ENCODE measurements at places on chromosomes 12 and 14. TPM values are rescaled to one million over a fixed set of nuclear protein-coding genes. Genes with fewer than 3 reads are reported as not detected.

DNA sequence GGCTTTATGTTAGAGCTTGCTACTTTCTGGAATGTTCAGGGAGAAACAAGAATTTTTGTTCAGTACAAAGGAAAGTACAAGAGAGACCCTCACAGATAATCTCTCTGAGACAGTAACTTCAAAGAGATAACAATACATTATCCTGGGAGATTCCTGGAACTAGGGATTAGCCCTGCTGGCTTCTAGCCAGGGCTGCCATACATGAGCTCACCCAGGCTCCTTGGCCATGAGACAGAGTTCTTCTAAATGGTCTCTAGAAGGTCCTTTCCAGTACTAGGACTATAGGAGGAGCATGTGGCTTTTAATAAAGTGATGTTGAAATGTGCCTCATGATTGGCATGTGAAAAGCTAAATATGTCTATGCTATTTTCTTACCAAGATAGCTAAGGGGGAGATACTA, 342.5 kb downstream of the EMP1 start:
- H3K27ac ChIP-seq, result no peak overlapping the region
- no peaks in the 10 kb centered on the region for H3K27me3 ChIP-seq
- DNase-seq, result no peak
- H3K4me1 ChIP-seq, result peaks cover 61% of the 10 kb centered on the region
- no peaks in the 10 kb centered on the region for H3K36me3 ChIP-seq
- no peak overlapping the region for H3K4me3 ChIP-seq

DNA sequence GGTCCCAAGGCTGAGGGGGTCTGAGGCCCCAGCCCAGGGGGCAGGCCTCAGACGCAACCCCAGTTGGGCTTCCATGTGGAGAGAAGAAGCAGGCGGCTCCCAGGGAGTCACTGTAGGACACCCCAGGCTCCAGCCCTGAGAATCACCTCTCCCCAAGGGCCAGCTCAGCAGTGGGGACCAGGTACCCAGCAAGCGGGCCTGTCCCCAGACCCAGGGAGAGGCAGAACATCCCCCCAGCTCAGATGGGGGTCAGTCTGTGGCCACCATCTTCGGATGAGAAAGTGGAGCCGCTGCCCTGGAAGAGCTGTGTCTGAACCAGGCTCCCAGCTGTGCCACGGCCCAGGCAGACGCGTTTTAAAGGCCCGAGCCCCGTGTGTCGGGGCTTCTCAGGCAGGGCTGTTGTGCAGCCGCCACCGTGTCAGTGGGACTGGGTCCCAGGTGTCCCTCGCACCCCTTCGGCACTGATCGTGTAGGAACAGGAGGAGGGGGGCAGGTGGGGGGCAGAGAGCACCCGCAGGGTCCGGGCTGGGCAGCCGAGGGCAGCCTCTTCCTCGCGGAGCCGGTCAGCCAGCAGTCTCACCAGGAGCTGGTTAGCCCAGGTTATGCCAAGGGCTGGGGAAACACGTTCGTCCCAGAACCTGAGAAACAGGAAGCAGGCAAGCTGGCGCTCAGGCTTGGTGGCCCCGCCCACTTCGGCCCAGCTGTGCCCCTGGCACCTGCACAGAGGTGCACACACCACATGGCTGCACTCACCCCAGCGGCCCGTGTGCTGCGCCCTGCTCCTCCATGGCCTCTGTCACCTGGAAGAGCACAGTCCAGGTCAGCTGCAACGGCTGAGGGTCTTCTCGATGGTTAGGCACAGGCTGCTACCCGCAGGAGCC, 16.6 kb downstream of the XRCC3 start:
- H3K27me3 ChIP-seq, result no peaks in the 10 kb centered on the region
- H3K27ac ChIP-seq, result peak overlapping the region; percentile 3
- no peak overlapping the region for H3K4me3 ChIP-seq
- no peaks in the 10 kb centered on the region for H3K36me3 ChIP-seq

DNA sequence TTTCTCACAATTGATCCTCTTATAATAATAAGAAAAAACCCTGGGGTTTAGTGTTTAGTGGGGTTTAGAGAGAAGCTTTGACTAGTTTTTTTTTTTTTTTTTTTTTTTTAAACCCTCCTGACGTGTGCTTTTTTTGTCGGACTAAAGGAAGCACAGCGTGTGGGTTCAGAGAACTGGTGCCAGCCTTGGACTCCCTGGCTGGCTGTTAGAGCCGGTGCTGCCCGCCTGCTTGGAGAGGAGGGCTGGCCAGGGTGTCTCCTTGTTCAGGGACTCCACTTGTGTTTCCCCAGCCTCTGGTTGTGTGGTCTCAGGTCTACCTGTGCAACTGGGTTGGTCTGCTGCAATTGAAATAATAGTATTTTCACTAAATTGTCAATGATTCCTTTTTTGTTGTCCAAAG, 54.1 kb upstream of the ASPG start:
- no peaks in the 10 kb centered on the region for H3K36me3 ChIP-seq
- no peaks in the 10 kb centered on the region for H3K4me1 ChIP-seq
- H3K27ac ChIP-seq, result no peak overlapping the region
- H3K4me3 ChIP-seq, result no peak overlapping the region

- H3K36me3 ChIP-seq, result peaks cover 21% of the 10 kb centered on the region
- DNase-seq, result no peak
- H3K4me3 ChIP-seq, result no peak overlapping the region
- no peaks in the 10 kb centered on the region for H3K4me1 ChIP-seq
Observed at GRCh38 chr12:53025250-53025649, 19.0 kb downstream of the EIF4B start.

- H3K27ac ChIP-seq, result no peak overlapping the region
- DNase-seq, result no peak
- no peaks in the 10 kb centered on the region for H3K27me3 ChIP-seq
- no peaks in the 10 kb centered on the region for H3K36me3 ChIP-seq
- no peak overlapping the region for H3K4me3 ChIP-seq
Observed at GRCh38 chr14:95240859-95241813, 78.6 kb downstream of the CLMN start.

DNA sequence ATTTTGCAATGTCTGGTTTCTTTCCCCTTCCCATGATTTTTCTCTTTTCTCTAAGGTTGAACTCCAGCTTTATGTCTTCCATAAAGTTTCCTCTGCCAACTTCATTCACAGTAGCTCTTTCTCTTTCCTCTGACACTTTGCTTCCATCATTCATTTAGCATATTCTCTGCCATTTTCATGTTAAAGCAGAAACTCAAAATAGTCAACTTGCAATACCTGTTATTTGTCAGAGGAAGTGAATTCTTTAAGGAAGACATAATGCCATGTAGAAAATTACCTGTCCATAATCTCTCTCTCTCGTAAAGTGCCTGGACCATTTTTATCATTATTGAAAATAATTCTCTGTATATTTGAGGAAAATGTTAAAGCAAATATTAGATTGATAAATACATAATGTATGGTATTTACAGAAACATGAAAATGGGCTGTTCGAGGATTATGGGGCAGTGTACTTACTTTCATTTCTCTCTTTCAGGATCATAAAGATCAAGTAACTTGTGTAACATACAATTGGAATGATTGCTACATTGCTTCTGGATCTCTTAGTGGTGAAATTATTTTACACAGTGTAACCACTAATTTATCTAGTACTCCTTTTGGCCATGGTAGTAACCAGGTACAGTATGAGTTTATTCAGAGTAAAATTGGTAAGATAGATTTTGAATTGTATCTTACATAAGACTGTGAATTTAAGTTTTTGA, 12.6 kb downstream of the NEDD1 start:
- peaks cover 7% of the 10 kb centered on the region for H3K36me3 ChIP-seq
- no peak overlapping the region for H3K27ac ChIP-seq
- no peaks in the 10 kb centered on the region for H3K4me1 ChIP-seq
- H3K27me3 ChIP-seq, result no peaks in the 10 kb centered on the region
- DNase-seq, result no peak

- H3K4me1 ChIP-seq, result peaks cover 10% of the 10 kb centered on the region
- H3K4me3 ChIP-seq, result no peak overlapping the region
- peak overlapping the region; percentile 47 for H3K27ac ChIP-seq
- DNase-seq, result no peak
Observed at GRCh38 chr12:50188241-50188781, 21.1 kb upstream of the CERS5 start.

The BLTP3B gene
- 27.4 TPM for total RNA-seq

The DIO2 gene
- not detected for total RNA-seq

The ARHGEF25 gene
- total RNA-seq, result 0.15 TPM

The CPNE6 gene
- total RNA-seq, result not detected

All from B cell (primary cell).